Renal cortical epithelial cell (primary cell): ENCODE measurements at places on chromosomes 13 and 19. TPM values are rescaled to one million over a fixed set of nuclear protein-coding genes. Genes with fewer than 3 reads are reported as not detected.
A peak's percentile ranks its signal among the peaks of the same experiment; 100 is the strongest.

DNA sequence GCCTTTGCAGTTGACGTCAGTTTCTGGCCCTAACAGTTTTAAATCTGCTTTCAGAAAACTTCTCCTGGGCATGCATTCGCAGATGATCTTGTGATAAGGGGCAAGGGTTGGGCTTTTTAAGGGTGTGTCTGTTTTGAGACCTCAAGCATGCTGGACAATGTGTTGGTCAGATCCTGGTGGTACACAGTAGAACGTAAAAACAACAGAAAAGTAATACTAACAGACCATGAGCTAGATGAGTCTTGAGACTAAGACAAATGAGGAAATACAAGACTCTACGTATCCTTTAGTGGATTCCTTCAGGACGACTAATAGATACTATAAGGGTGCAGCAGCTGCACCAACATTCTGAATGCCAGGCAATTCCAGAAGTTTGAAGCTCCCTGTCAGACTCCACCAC lies 237.6 kb downstream of the DNAJC15 start:
- DNase-seq, result peak; percentile 71

GRCh38 chr19:42480335-42481095 lies 37.8 kb upstream of the CXCL17 start:
- DNase-seq, result peak; percentile 57

GRCh38 chr13:76216729-76217128 lies 580.6 kb downstream of the LMO7 start:
- DNase-seq, result no peak

DNA sequence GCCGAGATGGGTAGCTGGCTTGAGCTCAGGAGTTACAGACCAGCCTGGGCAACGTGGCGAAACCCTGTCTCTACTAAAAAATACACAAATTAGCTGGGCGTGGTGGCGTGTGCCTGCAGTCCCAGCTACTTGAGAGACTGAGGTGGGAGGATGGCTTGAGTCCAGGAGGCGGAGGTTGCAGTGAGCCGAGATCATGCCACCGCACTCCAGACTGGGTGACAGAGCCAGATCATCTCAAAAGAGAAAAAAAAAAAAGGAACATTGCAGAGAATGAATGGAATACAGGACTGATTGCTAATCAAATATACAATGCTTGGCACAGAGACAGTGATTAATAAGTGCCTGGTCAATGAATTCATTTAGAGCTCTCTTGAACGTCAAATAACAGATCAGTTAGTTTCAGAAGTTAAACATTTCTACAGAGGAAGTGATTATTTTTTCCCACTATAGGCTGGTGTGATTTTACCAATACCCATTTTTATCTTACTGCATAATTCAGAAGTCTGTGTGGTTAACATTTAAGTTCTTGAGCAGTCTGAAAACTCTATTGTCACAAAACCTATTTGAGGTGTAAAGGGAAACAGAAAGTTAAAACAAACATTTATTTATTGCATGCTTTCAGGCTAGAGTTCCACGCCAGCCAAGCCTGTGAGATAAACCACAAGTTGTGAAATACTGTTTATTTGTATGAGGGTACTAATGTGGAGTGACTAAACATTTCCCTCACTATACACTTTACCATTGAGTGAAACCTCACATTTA lies 7.7 kb upstream of the TBC1D4 start:
- DNase-seq, result peak; percentile 95

GRCh38 chr13:102825400-102825799 lies 20.4 kb upstream of the ERCC5 start:
- DNase-seq, result no peak

DNA sequence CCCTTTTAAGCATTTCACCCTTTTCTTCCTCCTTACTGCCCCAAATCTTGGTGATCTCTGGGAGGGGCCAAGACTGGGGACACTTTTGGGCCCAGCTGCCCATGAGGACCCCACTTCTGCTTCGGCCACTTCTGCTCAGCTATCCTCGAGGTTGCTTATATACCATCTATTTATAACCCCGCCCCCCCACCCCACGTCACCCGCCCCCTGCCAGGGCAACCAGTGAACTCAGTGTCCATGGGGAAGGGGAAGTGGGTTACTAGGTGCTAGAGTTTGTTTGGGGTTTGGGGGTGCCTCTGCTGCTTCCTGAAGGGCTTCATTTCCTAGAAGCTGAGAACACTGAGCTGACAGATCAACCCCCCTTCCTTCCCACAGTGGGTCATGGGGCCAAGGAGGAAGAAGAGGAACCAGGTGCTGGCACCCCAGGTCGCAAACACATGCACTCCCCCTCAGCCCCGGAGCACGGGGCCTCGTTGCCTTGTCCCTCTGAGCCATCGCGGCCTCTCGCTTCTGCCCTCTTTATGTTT lies 6.1 kb upstream of the ADGRE5 start:
- no peak for DNase-seq

DNA sequence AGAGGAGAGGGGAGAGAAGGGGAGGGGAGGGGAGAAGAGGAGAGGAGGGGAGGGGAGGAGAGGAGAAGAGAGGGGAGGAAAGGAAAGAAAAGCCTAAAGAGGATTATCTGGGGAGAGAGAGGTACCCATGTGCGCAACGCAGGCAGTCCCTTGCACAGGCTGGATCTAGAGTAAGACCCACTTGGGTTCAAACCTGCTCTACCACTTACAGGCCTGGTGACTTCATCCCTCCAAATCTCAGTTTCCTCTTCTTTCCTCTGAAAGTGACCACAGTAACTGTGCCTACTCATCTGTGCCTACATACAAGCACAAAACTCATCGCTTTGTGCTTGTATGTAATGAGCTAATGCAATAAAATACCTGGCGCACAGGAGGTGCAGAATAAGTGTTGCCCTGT lies 732 bp upstream of the MAP1S start:
- DNase-seq, result no peak

Gene PGLYRP1
- not detected in 2 replicates for total RNA-seq

Gene SYNGR4
- not detected in 2 replicates for total RNA-seq
